CD14-positive monocyte (primary cell): ENCODE measurements at places on chromosomes 16 and 17.

- DNase-seq = no peak
Observed at GRCh38 chr17:17398188-17398942, 78.4 kb upstream of the MED9 start.

- no peak for DNase-seq
Observed at GRCh38 chr17:40651939-40652338, 4.3 kb upstream of the SMARCE1 start.

DNA sequence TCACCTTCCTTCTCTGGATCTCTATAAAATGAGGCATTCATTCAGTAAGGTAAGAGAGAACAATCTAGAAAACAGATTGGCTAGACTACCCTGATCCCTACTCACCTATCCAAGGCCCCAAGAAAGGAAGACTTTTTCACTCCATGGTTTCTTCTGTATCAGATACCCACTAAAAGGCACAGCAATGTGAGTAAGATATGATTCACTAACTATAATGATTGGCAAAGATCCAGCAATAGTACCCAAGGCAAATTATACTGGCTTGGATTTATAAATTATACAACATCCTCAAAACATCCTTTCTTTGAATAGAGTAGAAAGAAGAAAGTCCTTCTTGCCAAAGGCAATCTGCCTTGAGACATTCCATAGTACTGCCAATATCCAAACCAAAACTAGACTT lies 1432.0 kb upstream of the GOT2 start:
- no peak for DNase-seq

GRCh38 chr17:5511401-5512225 lies 25.2 kb downstream of the MIS12 start:
- no peak for DNase-seq

DNA sequence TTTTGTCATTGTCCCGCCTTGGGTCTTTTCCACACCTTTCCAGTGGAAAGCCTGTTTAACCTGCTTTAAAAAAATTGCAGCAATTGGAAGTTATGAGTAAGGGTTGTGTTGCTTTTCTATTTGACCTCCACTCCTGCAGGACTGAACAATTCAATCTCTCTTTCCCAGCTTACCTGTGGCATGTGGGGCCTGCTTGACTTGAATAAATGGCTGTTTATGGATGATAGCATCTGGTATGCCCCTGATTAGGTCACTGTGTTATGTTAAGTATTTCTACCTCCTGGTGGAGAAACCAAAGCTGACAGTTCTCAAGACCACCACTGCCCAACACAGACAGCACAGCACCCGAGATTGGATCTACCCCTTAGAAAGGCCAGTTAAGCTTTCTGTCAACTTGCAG lies 64.8 kb upstream of the NOG start:
- no peak for DNase-seq
